ENCODE measurements at places on chromosomes 13 and 19.

DNA sequence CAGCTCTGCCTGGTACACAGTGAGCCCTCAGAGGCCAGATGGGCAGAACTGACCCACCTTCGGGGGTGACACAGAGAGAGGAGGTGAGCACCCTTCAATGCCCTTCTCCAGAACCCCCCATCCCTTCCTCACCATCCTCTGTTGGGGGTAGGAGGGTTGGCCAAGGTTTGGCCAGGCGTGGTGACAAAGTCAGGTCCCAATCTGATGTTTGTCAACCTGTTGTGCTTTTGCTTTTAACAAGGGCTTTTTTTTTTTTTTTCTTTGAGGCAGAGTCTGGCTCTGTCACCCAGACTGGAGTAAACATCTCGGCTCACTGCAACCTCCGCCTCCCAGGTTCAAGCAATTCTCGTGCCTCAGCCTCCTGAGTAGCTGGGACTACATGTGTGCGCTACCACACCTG, 7.3 kb downstream of the PTGIR start:
- DNase-seq: no peak

DNA sequence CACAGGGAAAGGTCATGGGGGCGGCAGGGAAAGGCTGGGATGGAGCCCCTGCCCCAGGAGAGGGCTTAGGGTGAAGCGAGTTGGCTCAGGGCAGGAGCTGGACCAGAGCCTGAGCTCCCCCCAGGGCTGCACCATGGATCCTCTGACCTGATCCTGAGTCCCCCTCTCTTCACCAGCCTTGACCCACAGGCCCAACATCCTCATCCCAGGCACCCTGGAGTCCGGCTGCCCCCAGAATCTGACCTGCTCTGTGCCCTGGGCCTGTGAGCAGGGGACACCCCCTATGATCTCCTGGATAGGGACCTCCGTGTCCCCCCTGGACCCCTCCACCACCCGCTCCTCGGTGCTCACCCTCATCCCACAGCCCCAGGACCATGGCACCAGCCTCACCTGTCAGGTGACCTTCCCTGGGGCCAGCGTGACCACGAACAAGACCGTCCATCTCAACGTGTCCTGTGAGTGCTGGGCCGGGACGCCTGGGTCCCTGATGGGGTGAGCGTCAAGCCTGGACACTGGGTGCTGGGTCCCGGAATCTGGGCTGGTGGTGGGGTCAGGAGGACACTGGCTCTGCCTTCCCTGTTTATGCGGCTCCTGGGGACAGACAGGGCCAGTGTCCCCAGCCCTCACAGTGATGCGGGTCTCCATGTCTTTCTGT, 842 bp downstream of the SIGLEC9 start:
- DNase-seq: no peak

DNA sequence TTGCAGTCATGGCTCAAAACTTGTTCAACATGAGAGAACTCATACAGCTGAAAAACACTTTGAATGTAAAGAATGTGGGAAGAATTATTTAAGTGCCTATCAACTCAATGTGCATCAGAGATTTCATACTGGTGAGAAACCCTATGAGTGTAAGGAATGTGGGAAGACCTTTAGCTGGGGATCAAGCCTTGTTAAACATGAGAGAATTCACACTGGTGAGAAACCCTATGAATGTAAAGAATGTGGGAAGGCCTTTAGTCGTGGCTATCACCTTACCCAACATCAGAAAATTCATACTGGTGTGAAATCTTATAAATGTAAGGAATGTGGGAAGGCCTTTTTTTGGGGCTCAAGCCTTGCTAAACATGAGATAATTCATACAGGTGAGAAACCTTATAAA, 20.1 kb downstream of the ZNF283 start:
- DNase-seq: no peak

GRCh38 chr13:23504180-23504579, 66.0 kb upstream of the TNFRSF19 start:
- DNase-seq: no peak

GRCh38 chr19:13530720-13531119, 24.4 kb upstream of the CACNA1A start:
- no peak for DNase-seq

DNA sequence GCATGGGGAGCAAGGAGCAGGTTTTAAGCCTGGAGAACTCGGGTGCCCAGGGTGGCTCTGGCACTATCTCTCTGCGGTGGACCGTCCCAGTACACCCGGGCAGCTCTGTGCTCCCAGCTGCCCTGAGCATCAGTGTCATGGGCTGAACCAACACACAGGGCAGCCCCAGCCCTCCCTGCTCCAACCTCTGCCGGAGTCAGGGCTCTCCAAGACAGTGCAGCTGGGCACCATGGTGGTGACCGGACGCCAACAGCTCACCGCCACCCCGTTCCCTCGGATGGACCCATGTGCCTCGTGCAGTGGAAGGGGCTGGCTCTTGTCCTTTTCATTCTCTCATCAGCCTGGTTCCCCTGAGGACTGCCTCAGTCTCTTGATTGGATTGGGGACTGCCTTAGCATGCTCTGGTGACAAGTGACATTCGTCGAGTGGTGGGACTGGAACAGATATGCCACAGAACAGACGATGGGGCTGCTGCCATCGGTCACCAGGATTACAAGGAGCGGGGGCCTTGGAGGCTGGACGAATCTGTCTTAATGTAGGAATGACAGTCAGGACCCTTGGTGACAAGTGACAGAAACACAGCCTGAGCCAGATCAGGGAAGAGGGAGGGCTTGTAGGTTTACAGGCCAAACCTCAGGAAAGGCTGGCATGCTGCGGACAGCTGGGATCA, 25.7 kb upstream of the VSTM2B start:
- DNase-seq: no peak

GRCh38 chr19:48661711-48662090, 11.1 kb downstream of the NTN5 start:
- DNase-seq: no peak

- no peak for DNase-seq
Observed at GRCh38 chr13:25738342-25739196, 313.2 kb downstream of the SHISA2 start.

Data from T-helper 22 cell (primary cell).